Choroid plexus epithelial cell (primary cell): ENCODE measurements at places on chromosomes 12 and 14.

GRCh38 chr12:24919346-24920001, 29.4 kb downstream of the BCAT1 start:
- no peak for DNase-seq

DNA sequence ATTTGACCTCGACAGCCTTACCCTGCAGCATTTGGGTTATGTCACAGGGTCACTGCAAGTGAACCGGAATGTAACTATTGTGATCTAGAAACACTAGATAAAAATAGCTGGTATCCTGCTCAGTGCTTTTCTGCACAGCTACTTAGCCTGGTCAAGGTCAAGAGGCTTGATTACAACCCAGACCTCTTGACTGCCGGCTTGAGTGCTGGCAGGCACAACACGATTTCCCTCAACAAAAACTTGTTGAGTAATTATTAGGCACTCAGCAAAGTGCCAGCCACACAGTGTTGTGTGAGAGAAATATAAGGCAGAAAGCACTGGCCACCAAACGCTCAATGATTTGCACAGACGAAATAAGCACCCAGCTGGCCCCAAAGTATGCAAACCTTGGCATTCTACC, 156.7 kb downstream of the NUAK1 start:
- no peak for DNase-seq

DNA sequence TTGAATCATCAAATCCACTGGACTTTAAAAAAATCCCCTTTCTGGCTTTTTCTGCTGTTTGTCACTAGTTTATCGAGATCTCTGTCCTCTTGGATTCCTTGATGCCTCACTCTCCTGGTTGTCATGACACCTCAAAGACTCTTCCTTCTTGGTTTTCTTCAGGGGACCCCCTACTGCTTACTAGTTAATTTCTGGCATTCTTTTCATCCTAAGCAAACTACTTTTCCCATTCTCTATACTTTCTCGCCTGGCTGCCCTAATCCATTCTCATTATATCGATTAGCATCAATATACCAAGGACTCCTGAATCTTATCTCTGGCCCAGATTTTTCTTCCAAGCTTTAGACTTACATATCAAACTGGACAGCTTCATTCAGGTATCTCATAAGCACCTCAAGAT, 98.6 kb downstream of the NEDD1 start:
- no peak for DNase-seq

GRCh38 chr14:96126339-96126782, 78.3 kb upstream of the BDKRB2 start:
- peak; percentile 88 for DNase-seq

GRCh38 chr12:123936956-123937706, 35.5 kb downstream of the CCDC92 start:
- no peak for DNase-seq

GRCh38 chr12:26647088-26647487, 185.9 kb downstream of the ITPR2 start:
- DNase-seq, result no peak

DNA sequence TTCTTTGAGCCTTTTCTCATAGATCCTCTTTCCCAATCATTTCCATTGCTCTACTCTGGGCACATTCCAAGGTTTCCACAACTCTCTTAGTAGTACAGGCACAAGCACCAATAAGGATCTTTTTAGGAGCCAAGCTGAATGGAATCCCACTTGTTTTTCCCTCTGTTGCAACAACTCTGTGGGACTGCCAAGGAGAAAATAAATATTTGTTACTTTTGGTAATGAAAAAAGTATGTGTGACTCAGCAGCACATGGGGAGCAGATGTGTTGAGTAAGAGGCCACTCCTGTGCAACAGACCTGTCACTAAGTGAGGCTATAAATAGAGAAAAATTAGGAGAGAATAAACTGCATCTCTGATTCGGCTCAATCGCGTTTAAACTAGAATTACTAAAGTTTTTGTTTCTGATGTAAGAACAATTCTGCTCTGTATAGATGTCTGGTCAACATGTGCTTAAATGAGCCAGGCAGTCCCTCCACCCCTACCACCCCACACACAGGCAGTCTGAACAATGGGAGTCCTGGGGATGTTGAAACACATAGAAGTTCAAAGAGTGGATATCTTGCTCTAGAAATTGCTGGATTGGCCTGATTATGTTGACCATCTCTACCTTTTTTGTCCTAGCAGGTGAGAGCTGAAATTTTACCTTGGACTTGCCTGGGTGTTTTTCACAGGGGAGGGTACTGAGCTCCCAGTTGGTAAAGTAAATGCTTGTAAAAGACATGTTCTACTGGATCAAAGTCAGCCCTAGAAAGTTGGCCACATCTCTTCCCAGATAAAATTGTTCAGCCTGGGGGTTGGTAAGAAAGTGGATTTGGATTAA, 244.3 kb upstream of the NOVA1 start:
- DNase-seq, result peak; percentile 94

GRCh38 chr12:83823386-83824045, 1089.1 kb downstream of the SLC6A15 start:
- DNase-seq, result peak; percentile 45

DNA sequence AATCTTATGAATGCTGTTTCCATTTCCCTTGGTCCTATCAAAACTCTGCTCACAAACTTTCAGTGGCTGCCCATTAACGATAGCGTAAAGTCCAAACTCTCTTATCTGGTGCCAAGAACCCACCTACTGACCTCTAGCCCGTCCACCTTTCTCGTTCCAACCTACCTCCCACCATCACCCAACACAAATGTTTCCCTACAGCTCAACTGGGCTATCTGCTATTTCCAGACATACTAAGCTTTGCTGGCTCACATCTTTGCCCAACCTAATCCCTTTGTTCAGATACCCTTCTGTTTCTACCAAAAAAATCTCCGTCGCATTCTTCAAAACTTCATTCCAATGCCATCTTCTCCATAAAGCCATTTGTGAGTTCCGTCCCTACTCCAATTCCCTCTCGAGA, 7.6 kb upstream of the NOP2 start:
- DNase-seq, result no peak

- DNase-seq, result no peak
Measured at GRCh38 chr12:2686280-2686646, 108.5 kb upstream of the FKBP4 start.

DNA sequence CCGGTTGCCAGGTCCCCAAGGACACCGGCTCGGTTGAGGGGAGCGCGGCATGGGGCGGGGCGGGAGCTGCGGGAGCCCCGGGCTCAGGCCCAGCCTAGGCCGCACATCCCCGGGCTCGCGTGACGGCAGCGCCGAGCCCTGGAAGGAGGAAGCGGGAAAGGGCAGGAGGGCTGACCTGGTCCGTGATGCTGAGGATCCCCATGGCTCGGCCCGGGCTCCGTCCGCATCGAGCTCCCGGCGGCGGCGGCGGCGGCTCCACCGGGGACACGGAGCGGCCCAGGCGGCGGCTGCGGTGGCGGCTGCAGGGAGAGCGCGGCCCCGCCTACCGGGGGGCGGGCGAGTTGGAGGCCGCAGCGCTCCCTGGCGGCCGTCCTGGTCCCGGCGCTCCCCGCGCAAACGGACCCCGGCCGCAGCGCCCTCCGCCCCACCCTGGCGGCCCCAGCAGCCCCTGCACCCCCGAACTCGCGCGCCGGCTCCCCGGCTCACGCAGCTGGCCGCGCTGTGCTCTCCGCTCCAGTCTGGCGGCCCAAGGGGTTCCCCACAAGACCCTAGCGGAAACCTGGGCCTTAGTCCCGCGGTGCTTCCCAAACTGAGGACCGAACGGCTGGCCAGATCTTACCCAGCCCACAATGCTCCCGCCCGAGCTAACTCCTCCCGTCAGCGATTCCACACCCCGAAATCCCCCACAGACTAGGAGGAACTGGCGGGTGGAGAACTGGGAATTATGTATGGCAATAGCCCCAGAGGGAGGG, at the start of gene ANKRD52:
Gene ANKRD52 (minus strand): TSS at position 317 of the 752 bp plus-strand sequence. CDS start 115 bp downstream, at position 202.
- peak; percentile 67 for DNase-seq

DNA sequence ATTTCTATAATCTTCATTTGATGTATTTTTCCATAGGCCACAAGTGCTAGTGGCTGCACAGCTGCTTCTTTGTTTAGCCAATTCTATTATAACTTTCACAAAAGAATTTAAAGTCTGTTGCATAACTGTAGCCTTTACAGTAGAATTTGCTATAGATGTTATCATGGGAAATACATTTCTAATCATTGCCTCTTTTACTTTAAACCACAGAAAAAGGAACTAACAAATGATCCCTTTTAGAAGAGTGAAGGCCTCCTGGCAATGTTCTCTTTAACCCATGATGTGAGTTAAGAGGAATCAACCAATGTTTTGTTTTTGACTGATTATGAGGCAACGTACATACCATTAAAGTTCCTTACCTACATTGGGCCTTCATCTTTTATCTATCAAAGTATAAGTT, 68.8 kb downstream of the RPL10L start:
- DNase-seq, result no peak

DNA sequence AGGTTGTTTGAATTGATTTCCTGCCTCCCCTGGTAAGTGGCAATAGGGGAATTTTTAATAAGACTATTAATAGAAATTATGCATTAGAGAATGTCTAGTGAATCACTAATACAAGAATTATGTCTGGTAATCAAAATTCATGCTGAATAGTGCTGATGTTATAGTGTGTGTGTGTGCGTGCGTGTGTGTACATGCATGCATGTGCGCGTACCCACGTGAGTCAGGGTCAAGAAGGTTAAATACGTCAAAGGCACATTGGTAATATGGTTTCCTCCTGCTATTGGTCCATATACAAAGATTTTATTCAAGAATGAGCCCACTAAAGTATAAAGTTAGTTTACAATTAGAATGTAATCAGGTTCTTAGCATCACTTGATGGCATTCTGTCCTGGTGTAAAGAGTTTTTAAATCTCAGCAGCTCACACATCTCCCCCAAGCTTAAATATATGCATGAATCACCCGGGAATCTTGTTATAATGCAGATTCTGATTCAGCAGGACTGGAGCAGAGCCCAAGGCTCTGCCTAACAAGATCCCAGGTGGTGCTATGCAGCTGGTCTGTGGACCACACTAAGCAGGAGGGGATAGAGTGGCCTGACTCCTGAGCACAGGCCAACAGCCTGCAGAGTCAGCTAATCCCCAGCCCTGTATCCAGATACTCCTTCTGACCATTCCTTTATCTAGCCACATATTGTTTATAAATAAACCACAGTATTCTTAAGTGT, 43.9 kb downstream of the TTC9 start:
- no peak for DNase-seq
